ENCODE measurements at places on chromosomes 3 and 15.

GRCh38 chr15:58934521-58934920 is 1.0 kb upstream of the SLTM start:
- DNase-seq = no peak

DNA sequence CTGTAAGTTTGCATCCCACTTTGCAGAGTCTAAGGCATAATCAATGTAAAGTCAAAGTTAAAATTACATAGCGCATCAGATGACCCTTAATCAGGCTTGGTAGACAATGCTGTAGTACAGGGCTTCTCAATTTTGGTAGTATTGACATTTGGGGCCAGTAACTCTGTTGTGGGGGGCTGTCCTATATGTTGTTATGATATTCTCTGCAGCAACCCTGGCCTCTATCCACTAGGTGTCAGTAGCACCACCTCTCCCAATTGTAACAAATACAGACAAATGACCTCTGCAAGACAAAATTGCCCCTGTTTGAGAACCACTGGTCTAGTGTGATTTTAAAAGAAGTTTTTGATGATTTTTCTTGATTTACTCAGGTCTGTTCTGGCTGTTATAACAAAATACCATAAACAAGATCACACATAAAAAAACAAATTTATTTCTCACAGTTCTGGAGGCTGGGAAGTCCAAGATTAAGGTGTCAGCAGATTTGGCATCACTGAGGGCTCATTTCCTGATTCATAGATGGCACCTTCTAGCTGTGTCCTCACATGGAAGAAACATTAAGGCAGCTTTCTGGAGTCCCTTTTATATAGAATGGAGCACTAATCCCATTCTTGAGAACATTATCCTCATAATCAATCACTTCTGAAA is 37.6 kb upstream of the SLC9A9 start:
- peak; percentile 63 for DNase-seq

DNA sequence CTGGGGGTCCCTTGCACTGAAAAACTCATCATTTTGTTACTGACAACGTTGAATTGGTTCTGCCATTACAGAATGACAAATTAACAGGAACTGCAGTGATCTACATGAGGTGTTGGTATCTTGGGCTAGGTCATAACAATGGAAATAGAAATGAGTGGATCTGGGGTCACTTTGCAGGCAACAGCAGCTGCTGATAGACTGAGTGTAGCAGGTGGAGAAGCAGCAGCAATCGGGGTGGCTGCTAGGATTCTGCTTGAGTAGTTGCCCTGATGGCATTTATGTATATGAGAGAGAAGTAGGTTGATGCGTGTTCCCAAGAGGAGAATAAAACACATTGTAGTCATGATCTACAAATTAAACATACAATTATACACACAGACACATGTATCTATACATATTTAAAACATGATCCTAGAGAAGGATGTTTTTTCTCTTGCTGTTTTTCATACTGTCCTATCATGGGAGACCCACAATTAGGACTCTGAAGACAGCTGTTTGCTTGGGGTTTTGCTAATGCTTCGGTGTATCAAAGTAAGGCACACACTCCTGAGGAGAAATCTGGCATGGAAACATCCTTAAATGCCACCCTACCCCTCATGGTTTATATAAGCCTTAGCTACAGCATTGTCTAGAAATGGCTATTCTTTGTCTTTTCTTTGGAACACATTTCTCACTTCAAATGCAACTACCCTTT is 15.8 kb upstream of the THBS1 start:
- DNase-seq = no peak

DNA sequence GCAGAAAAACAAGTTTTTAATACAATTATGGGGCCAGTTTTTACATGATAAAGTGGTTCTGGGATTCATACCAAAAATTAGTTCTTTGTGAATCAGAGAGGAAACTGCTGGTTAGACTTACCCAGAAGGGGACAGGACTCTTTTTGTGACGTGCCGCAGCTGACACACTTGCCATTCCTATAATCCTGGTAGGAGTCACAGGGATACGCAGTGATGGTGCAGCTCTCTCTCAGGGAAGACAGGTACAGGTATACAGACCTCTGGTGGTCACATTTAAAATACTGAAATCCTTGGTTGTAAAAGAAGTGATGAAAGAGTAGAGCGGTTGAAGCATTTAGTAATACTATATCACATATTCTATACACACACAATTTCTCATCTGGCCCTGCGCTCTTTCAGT is 20.2 kb upstream of the TMEM41A start:
- no peak for DNase-seq

GRCh38 chr3:84836961-84837360 is 121.8 kb upstream of the CADM2 start:
- no peak for DNase-seq

DNA sequence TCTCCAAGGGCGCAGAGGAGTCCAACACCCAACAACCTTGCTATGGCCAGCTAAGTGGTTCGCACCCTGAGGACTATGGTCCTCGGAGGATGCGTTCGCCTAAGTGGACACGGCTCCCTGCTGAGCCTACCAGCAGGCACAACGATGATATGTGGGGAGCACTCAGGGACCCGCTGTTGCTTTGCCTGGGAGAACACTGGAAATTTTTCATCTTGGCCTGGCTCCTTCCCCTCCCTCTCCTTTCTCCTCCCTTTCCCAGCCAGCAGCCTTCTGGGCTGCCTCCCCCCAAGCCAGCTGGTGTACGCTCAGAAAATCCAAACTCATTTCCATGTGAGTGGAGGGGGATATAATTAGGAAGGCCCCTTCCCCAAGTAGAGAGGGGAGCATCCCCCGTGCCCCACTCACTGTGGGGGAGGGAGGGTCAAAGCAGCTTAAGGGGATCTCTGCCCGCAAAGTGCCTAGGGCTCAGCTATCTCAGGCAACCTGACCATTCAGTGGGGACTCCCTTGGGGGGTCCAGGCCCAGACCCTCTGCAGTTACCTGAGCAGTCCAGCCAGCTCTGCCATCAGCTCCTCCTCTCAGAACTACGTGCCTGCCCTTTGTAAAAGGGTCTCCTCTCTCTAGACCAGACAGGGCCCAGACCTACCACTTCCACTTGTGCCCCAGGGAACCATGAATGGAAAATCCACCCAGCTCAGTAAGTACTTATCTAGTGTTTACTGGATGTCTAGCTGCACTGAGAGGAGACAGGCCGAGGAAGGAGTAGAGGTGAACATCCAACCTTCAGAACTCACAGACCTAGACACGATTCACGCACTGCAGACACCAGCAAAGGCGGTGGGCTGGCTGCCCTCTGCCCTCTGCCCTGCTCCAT is 742 bp upstream of the SEMA7A start:
- no peak for DNase-seq

DNA sequence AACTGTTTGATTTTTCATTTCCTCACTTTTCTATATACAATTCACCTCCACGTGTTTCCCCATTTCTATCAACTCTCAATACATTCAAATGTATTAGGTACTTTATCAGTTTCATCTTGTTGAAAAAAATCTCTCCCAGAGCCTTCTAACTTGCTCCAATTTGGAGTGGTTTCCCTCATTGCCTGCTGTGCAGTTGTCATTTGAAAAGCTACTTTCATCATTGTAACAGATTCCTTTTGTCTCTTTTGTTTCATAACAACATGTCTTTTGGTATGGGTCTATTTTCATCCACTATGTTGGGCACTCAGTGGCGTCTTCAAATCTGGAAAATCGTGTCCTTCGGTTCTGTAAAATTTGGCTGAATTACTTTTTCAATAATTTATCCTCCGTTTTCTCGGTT is 75.0 kb downstream of the NR2E3 start:
- DNase-seq = no peak

DNA sequence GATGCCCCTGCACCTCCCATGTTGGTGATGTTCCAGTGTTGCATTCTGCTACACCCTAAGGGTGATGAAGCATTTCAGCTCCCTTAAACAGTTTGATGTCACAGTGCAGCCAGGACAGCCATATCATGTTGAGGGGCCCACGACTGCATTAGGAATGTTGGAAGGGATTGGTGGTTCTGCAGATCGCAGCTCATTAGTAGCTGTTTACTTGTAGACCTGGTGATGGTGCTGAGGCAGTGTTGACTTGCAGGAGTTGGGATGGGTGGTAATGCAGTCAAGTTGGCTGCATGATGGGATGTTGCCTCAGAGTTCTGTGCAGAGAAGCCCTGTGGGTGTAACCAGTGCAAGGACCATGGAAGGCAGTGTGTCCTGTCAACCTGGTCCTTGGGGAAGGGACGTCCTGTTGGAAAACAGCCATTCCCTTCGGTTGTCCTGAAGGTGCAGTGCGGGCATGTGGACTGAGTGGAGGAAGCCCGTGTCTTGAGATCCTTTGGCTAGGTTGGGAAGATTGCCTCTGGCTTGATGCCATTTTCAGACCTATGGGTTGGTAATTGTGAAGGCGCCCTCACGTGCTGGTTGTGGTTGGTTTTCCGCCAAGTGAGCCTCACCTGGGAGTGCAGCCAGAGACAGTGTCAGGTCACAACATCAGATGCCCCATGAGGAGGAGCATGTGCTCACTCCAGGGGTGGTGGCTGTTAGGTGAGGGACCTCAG is 100.7 kb downstream of the SNRPN start:
- DNase-seq = no peak

DNA sequence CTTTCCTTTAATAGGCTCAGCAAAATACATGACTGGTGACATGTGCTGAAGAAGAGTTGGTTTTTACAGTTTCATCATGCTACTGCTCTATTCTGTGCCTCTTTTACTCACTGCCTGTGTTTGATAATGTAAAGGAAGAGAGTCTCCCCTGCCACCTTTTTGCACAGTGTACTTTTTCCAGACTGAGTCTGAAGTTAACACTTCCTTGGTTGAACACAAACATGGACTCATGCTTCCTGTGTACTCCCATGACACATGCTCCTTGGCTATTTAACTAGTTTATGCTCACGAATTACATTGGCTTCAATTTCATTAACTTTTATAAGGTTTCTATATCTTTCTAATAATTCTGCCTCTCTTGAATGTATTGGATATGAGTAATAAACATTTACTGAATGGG is 396.1 kb downstream of the VGLL3 start:
- no peak for DNase-seq

Measured in CD4-positive, CD25-positive, alpha-beta regulatory T cell (primary cell).